ENCODE measurements at places on chromosomes 7 and 10.
A peak's percentile ranks its signal among the peaks of the same experiment; 100 is the strongest.

DNA sequence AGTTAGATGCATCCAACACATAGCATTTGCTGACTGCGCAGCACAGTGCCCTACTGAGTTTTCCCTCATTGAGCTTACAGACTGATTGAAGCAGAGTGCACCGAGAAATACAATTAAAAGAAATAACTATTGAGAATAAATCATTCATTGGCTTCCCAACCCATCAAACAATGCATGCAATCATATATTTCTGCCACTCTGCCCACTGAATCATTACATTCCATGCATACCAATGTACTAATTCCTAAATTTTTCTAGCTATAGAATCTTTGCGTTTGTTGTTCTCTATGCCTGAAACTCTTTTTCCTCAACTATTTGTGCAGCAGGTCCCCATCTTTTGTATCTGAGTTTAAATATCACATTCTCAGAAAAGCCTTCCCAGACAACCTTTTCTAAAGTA, 783.8 kb downstream of the SORCS1 start:
- DNase-seq, result no peak

- peak; percentile 5 for DNase-seq
Measured at GRCh38 chr7:125412890-125413665, 483.5 kb upstream of the POT1 start.

DNA sequence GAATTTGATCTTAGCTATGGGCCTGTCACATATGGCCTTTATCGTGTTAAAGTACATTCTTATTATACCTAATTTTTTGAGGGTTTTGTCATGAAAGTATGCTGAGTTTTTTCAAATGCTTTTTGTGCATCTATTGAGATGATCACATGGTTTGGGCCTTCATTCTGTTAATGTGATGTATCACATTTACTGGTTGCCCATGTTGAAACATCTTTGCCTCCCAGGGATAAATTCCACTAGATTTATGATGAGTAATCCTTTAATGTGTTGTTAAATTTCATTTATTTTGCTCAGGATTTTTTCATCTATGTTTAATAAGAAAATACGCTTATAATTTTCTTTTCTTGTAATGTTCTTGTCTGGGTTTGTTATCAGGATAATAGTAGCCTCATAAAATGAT, 442.0 kb downstream of the MDFIC start:
- DNase-seq, result no peak

DNA sequence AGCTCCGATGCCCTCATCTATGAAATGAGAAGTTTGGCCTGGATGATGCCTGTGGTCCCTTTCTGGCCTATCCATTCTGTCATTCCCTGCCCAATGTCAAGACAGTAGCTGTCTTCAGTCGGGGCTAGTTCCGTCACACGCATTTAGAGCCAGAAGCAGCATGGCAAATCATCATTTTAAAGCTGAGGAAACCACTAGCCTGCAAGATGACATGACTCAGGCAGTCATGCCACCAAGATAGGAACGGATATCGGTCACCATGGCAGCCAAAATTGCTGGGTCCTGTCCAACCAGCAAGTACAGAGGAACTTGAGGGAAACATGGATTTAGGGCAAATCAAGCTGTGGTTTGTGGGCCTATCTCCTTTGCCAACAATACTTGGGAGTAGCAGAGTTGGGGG, 64.5 kb upstream of the MRLN start:
- DNase-seq, result no peak

DNA sequence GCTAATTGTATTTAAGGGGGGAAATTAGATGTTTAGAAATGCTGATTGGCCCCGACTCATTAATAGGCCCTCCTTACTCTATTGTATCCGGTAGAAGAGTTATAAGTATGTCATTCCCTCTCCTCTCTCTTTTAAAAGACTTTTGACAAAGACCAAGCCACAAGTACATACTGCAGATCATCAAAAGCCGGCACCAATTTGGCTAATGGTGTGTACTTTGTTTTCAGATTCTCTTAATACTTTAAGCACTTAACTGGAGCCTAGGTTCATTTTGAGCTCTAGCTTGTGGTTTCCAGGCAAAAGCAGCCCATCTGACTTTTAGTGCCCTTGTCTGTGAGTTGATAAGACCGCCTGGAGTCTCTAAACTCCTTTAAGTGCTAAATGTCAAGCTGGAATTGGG, 210.0 kb upstream of the LYZL1 start:
- DNase-seq, result no peak

GRCh38 chr7:124643311-124643811, 122.2 kb downstream of the GPR37 start:
- DNase-seq, result no peak

DNA sequence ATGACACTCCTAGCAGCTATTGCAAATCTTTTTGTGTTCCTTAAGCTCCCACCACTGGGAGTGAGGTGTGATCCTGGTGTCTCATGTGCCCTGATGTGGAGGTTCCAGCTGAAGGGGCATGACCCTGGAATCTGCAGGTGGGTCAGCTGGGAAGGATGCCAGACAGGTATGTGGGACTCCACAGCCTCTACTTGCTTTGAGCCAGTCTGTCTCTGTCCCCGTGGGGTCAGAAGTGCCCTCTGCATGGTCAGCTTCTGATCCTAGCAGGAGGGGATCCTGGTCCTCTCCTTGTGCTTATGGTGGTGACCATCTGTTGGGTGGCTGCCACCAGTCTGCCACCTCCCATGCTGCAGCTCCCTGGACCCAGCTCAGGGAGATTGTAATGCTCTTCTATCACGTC, 51.1 kb upstream of the COMTD1 start:
- DNase-seq, result no peak

DNA sequence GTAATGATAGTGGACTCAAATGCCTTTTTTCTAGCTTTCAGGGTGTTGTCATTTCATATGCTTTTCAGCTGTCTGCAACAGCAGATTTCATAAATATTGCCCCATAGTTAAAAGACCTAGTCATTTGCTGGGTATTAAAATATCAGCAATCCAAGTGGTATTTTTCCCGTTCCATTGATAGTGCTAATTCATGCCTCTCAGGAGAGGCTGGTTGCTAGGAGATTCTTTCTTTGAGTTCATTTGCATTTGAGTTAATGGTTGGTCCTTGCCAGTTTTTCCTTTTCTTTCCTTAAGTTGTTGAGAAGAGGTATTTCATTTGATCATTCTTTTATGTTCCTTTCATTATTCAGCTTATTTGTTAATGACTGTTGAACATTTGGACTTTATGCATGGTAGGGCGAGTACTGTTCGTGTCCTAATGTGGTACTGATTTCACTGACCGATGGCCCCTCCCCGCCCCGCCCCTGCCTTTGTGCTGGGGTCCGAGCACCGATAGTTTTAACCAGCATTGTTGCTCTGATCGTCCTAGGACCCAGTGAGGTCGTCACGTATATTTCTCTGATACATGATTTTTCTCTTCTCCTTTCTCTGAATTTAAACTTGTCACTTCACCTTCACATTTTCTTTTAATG, 128.6 kb downstream of the CCNY start:
- DNase-seq, result no peak

Data from GM12865 (cell line).